NCI-H2029 (cell line): ENCODE measurements at places on chromosomes 1 and 21.
A peak's percentile ranks its signal among the peaks of the same experiment; 100 is the strongest.

- no peak for DNase-seq
These were observed 4.0 kb upstream of the PDE9A start for GRCh38 chr21:42649122-42650032.

GRCh38 chr1:53580739-53581475, 121.7 kb downstream of the DMRTB1 start:
- DNase-seq = no peak

GRCh38 chr1:26696119-26696653, 371 bp downstream of the ARID1A start:
- DNase-seq = peak; percentile 34

GRCh38 chr1:41392528-41392924, 31.3 kb downstream of the FOXO6 start:
- DNase-seq = no peak

DNA sequence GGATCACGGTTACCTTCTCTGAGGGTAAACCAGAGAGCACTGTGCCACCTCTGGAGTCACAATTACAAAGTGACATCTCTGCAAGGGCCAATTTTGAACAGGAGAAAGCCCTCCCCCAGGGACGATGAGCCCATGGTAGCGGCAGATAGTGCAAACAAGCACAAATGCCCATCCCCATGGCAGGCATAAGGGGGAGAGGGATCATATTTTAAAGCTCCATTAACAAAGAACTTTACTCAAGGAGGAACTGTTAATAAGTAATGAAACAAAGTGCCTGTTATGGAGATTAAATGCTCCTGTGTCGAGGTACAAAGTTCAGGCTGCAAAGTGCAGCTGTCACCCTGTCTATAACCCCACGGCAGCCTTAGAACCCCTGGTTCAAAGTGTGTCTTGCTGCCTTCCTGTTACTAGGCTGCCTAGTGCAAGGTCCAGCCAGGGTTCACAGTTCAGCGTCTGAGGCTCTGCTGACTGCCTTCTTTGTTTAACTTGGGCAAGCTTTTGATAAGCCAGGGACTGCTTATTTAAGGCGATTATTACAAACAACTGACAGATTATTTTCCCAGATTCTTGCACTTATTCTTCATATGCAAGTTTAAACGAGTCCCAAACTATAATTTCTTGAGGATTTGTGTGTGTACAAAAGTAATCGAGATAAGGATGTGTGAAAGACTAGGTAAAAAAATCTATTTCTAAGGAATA, 75.7 kb upstream of the NRIP1 start:
- no peak for DNase-seq

GRCh38 chr1:202210385-202210784, 16.8 kb downstream of the LGR6 start:
- DNase-seq = no peak

GRCh38 chr1:8497210-8497819, 179.4 kb downstream of the SLC45A1 start:
- no peak for DNase-seq

- DNase-seq = no peak
These were observed 19.7 kb upstream of the S1PR1 start for GRCh38 chr1:101217148-101217547.

DNA sequence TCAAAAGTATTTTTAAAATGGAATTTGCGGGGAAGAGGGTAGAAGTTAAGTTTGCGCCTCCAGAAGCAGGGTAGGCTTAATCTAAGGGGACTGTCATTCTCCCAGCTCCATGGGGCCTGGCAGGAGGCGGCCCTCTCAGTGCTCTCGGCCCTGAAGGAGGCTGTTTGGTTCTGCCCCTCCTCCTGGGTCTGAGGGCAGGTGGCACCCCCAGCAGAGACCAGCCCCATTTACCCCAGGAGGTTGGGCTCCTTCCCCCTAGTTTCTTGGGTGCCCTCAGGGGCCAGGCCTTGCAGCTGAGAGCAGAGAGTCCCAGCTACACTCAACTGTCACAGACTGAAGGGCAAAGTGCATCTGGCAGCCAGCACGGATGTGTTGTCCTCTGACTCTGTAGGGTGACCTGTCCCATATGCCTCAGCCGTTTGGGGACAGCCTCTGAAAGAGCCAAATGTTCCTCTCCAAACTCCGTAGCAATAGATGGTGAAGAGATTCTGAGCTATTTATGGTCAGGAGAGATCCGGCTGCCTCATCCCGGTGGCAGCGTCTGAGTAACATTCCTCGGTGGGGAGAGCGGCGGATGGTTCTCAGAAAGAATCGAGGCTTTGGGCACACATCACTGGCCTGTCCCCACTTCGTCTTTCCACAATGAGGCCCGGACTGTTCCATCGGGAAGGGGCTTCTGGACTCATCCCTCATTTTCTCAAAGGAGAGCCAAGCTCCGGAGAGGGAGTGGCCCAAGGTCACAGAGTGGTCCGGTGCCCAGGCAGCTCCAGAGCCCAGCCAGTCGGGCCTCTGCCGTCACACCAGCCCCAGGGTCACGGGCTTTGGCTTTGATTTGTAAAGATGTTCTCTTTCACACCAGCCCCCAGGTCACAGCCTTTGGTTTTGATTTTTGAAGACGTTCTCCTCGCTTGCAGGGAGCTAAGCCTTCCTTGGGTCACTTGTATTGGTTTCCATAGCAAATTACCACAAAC, 424.2 kb upstream of the VAMP3 start:
- DNase-seq = no peak

DNA sequence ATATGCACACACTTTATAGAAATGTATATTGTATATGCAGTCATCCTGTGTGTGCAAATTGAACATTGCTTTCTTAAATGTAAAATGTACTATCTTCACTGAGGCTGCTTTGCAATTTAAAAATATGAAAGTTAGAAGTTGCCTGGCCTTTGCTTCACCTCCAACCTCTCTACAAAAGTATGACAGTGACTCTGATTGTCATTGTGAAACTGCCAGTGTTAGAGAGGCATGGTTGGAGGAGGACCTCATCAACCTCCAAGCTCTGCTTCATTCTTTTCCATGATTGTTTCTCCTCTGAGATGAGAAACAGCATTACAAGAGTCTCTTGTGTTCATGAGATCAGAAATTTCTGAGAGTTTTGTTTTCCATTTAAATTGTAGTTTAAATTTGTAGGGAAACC, 185.5 kb downstream of the ZC3H11B start:
- no peak for DNase-seq

DNA sequence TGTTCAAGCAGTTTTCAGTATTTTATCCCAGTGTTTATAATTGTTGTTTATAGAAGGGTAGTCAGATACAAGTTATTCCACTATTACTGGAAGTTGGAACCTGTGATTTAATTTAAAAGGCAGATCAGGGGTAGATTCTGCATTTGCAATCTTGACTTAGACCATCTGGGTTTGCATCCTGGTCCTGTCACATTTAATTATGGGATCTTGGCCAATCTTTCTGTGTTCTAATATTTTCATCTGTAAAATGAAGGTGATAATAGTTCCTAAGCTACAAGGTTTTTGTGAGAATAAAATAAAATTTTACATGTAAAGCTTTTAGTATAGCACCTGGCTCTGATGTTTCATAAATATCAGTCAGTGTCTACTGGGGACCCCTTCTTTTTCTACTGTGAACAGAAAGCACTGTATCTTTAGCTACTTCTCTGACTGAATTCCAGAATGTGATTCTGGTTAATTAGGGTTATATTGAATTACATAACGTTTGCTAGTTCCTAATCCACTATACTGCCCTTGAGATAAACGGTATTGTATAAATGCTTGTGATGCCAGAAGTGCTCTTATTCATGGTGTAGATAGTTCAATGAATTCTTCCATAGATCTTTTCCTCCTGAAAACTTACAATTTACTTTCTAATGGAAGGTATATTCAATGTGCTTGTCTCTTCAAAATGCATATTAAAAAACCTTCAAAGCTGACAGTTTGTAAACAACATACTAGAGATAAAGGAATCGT, 131.0 kb downstream of the KCNK1 start:
- DNase-seq = no peak

- no peak for DNase-seq
These were observed 2.3 kb downstream of the SERBP1 start for GRCh38 chr1:67427947-67428346.

GRCh38 chr1:64397541-64397940, 72.4 kb upstream of the CACHD1 start:
- no peak for DNase-seq

DNA sequence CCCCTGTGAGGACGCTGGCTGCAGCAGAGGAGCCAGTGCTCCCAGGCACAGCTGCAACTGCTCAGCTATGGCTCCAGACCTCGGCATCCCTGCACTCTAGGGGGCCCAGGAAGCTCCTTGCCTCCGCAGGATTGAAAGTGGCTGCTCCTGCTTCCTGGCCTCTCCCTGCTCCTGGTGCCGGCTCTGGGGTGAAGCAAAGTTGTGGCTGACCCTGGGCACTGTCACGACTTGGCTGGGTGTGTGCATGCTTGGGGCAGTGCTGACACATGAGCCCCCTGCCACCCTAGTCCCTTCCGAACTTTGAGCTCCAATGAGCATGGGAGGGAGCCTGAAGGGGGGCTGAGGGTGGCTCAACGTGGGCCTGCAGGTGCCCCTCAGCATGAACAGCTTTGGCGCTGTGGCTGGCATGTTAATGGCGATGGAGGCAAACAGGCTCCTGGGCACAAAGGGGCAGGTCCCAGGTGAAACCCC, 1512.2 kb downstream of the KCNT2 start:
- no peak for DNase-seq

- no peak for DNase-seq
These were observed 2.4 kb downstream of the BEST4 start for GRCh38 chr1:44785501-44786137.

DNA sequence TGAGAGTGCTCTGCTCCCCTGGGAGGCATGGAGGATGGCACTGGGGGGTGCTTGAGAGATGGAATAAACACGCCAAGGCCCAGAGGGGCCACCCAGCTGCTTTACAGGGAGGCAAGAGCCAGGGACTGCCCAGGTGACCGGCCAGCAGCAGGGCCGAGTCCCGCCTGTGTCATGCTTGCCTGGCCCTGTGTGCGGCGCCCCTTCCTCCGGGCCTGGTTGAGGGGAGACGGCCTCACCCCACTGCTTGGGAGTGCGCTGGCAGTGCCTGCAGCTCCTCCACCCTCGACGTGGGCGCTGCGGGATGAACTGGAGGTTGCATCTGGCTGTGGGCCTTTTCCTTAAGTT, 33.1 kb upstream of the COL6A2 start:
- DNase-seq = no peak

- no peak for DNase-seq
These were observed 84.1 kb downstream of the GPR88 start for GRCh38 chr1:100622037-100622436.

- DNase-seq = no peak
These were observed 9.9 kb downstream of the SNRPE start for GRCh38 chr1:203871114-203871880.

GRCh38 chr1:168920456-168921094, 185.9 kb upstream of the ATP1B1 start:
- DNase-seq = no peak

GRCh38 chr21:26140164-26140579, 30.4 kb downstream of the APP start:
- DNase-seq = no peak

DNA sequence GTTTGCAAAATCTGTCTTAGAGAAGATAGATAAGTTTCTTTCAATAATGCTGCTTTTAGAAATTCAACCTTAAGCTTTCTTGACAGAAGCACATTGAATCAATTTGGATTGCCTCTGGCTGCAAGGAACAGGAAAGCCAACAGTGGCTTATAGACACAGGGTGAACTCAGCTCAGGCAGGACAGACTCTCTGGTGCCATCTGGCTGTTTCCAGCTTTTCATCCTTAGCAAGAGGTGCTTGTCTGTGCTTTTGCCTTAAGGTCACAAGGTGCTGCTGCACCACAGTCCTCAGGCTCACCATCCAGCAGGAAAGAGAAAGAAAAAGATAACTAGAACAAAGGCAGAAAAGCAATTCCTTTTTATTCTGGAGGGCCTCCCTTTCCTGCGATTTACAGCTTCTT, 93.7 kb upstream of the ETS2 start:
- DNase-seq = peak; percentile 34

DNA sequence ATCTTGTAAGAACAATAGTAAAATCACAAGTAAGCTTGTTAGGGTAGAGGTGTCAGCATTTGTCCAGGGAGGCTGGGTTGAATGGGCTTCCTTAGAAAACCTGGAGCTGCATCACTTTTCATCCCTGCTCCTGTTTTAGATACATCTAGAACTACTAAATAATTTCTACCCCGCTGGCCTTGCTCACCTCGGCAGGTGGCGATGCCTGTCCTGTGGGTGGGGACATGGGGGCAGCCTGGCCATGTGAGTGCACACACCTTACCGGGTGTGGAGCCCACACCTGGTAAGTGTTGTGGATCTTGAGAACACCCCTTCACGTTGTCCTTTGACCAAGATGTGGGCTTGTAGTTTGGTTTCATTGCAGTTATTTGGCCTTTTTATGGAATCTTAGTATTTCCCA, 29.7 kb downstream of the URB2 start:
- DNase-seq = no peak

DNA sequence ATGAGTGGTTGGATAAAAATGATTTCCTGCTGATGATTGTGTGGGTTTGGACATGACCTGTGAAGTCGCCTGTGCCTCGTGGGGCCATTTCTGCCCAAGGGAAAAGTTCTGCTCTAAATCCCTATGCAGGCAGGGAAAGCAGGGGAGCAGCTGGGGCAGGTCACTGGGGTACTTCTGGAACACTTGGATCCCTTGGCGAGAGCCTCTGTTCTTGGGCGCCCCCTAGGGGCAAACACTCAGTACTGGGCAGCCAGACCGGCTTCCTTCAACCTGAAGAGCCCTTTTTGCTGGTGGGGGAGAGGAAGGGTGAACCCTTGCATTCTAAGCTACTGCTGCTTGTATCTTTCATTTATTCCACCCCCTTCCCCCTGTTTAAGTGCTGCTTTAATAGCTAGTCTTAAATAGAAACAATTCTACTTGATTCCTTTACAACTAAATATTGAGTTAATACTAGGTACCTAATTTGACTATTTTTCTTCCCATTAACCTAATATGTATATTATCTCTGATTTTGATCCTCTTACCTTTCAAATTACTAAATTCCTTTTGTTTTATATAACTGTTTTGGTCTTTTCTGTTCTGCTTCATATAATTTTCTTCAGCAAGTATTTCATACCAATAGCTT, 5.1 kb upstream of the CLEC20A start:
- no peak for DNase-seq

- DNase-seq = no peak
These were observed 14.8 kb upstream of the METTL18 start for GRCh38 chr1:169809370-169810095.

GRCh38 chr1:41426201-41426890, 58.1 kb downstream of the EDN2 start:
- no peak for DNase-seq

- DNase-seq = no peak
These were observed 8.3 kb downstream of the CNR2 start for GRCh38 chr1:23904748-23905357.

GRCh38 chr1:215064327-215064726, 18.2 kb upstream of the KCNK2 start:
- DNase-seq = no peak

- DNase-seq = no peak
These were observed 497.3 kb downstream of the NEGR1 start for GRCh38 chr1:71785000-71785399.

DNA sequence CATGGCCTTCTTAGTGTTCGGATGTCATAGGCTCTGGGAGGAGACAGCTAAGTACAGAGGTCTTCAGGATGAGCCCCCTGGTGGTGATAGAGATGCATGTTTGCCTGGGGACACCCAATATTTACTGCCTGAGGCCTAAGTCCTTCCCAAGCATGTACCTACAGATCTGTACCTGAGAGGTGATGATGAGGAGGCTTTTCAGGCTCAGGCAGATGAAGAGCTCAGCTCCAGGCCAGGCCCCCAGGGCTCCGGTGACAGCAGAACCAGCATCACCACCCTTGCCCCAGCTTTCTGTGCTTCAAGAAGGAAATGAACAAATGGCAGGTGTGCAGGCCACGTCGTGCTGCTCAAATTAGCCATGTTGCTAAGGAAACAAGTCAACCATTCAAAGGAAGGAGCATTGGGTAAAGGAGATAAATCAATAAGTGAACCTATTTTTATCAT, 21.1 kb downstream of the CACNA1E start:
- DNase-seq = no peak
